Large intestine (tissue), 12 donors: ENCODE measurements at places on chromosomes 12 and 14. TPM values are rescaled to one million over a fixed set of nuclear protein-coding genes. Genes with fewer than 3 reads are reported as not detected.

GRCh38 chr12:13027032-13027431, 17.1 kb upstream of the FAM234B start:
- DNase-seq, result no peak

GRCh38 chr14:90263748-90264449, 7.5 kb downstream of the PSMC1 start:
- DNase-seq, result no peak

GRCh38 chr14:96690713-96691383, 106.3 kb upstream of the VRK1 start:
- DNase-seq, result no peak

DNA sequence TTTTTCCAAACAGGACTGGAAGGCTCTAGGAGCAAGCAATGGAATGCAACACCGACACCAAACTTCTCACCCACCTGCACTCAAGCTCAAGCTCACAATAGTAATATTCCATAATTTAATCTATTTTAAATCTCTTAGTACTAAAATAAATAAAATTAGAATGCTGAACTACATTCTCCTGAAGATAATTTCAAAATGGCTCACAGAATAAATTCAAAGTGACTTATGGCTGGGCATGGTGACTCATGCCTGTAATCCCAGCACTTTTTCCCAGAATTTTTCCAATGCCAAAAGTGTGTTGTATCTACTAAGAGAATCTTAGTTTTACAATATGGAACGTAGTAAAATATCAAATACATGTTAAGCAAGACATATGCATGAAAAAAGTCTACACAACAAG, 31.5 kb downstream of the DUSP16 start:
- DNase-seq, result no peak

- no peak for DNase-seq
Observed at GRCh38 chr14:106372870-106373652, 846.7 kb downstream of the TMEM121 start.

- DNase-seq, result no peak
Observed at GRCh38 chr12:26839512-26839911, 6.5 kb upstream of the ITPR2 start.

GRCh38 chr12:121795034-121795968, 1.8 kb upstream of the RHOF start:
- peak; percentile 90 for DNase-seq

DNA sequence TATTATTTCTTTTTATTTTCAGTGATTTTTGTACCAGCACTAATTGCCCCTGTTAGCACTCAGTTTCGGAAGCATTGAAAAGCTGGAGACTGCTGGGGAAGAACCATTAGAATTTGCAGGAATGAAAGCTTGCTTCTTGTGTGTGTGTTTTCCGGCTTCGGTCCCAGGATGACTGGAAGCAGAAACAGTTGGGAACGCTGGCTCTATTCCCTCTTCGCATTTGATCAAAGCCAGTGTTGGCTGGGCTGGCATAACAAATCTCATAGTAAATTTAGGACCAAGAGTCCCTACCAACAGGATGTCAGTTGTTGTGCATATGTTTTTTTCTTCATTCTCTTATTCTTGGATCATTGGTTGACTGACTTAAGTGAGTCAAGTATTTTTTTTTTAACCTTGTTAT, 53.6 kb upstream of the TRAF3 start:
- no peak for DNase-seq

The PIANP gene
- 5.4 TPM for polyA plus RNA-seq

The GUCY2C gene
- 126 TPM for polyA plus RNA-seq

The PAX9 gene
- 0.06 TPM for polyA plus RNA-seq

The PGF gene
- 9.1 TPM for polyA plus RNA-seq

The RHOF gene
- polyA plus RNA-seq, result 53.6 TPM

The OTOGL gene
- 0.22 TPM for polyA plus RNA-seq

The ART4 gene
- polyA plus RNA-seq, result 6.3 TPM
